NCI-H187 treated with DMSO at 0.1 percent for 48 hours (cell line): ENCODE measurements at places on chromosomes 3 and 15.

DNA sequence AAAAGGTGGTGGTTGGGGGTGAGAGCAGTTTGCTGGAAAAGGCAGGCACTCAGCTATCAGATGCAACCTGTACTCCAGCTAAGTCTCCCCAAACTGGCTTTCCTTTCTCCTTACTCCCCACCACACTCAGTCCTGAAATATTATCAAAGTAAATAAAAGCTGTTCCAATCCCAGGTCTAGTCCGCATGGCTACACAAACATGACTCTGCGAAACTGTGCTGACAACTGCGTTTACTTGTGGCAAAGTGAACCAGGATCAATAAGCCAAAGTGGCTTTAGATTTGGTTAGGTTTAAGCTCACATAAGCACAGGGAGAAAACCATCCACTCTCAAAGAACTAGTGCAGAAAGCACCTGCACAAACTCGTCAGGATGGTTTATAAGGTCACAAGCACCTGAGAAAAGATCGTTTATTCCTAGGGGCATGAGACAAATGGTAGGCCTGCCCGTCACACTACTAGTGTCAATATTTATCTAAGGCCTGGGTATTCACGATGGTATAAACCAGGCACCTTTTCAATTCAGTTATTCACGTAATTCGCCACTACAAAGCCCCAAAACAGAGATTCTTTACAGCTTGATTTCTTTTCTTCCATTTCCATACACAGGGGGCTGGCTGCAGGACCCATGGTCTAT lies 25.3 kb downstream of the LRIG1 start:
- no peak for DNase-seq

DNA sequence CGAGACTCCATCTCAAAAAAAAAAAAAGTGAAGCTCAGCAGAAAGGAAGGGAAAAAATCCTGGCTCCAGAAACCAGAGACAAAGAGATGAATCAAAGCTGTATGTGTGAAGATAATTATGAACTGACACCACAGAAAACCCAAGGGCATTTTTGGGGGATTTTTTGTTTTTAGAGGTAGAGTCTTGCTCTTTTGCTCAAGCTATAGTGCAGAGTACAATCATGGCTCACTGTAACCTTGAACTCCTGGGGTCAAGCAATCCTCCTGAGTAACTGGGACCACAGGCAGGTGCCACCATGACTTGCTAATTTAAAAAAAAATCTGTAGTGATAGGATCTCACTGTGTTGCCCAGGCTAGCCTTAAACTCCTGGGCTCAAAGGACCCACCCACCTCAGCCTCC lies 22.8 kb downstream of the HCLS1 start:
- DNase-seq, result no peak

GRCh38 chr15:60535743-60536142 lies 56.8 kb upstream of the ICE2 start:
- DNase-seq, result no peak

- DNase-seq, result no peak
Observed at GRCh38 chr3:38148311-38148882, 9.9 kb downstream of the MYD88 start.
